ENCODE measurements at places on chromosomes 3 and 15.

DNA sequence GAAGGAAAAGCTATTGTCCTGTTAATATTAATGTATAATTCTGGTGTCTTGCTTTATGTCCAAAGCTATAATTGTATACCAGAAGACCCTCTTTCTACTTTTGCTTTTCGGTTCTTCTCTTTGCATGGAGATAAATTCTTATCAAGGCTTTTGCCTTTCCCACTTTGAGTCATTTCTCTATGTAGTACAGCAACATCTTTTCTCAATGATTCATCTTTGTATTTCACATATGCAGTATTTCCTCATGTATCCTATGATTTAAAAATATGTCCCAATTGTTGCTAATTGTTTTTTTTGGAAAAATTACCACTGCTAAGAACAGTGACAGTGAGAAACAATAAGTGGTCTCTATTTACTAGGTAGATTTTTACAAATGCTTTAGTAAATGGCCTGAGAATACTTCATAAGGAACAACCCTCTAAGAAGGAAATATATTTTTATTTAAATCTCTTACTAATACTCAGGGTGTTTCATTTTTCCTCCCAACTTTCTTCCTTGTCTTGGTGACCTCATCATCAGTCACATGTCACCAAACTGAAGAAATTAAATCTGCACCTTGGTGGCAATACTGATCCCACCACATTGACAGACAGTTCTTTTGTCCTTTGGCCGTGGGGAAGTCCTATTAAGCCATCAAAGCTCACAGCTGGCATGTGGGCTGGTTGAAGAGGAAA, 290.6 kb downstream of the SATB1 start:
- no peak for DNase-seq

DNA sequence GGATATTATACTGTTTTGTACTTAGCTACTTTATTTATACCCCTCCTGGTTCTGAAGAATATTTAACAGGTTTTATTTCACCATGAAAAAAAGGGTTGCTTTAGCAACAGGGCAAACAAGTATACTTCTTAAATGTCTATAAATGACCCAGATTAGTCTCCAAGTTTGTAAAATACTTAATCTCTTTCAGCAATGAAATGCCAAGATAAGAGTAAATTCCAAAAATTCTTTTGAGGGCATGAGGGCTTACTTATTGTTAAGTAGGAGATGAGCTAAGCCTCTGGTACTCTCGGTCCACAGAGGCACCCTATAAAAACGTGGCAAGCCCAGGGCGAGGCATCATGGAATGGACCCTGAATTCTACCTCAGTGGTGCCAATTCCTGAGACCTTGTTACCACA, 264.8 kb upstream of the NSMCE3 start:
- no peak for DNase-seq

DNA sequence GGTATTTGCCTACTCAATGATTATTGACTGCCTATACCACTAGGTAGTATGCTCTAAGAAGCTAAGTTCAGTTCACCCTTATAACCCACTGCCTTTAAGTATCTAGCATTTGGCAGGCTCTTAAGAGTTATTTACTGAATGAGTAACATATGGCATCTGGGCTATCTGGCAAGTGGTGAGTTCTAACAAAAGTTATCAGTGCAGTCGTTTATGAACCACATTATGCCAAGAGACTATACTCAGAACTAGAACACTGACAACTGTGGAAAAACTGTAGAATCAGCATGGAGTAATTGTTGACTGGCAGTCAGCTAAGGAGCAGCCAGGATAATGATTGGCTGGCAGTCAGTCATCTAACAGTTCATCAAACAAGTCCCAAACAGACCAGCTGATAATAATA, 25.8 kb downstream of the RAF1 start:
- no peak for DNase-seq

GRCh38 chr3:128706086-128706615, 19.8 kb upstream of the RAB7A start:
- no peak for DNase-seq

DNA sequence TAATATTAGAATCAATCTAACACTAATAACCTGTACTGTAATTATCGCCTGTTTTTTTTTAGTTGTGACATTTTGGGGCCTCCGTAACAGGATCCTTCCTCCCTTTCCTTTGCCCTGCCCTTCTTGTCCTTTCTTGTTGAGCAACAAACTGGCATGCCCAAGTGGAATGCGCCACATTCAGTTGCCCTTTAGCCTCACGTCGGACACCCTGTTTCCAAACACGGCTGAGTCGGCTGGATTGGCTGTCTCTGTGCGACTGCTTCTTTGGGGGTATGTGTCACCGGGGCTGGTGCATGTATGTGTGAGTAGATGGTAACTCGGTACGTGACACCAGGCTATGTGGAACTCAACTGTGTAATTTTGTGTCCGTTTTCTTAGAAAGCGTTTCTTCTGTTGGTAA, 24.1 kb downstream of the TRAK1 start:
- DNase-seq: no peak

DNA sequence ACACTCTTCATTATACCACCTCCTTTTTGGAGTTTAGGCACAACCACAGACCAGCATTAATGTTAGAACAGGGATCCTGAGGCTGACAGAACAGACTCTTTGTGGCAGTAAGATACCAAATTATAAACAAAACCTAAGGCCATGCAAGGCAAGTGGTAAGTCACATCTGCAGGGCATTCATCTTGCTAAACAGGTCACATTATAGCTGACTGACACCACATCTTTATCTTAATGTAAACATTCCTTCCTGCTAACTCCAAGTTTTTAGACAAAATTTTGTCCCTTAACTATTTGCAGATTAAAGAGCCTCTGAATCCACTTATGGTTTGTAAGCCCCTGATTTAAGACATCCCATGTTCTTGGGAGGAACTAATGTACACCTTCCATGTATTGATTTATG, 500.6 kb downstream of the PYDC2 start:
- no peak for DNase-seq

DNA sequence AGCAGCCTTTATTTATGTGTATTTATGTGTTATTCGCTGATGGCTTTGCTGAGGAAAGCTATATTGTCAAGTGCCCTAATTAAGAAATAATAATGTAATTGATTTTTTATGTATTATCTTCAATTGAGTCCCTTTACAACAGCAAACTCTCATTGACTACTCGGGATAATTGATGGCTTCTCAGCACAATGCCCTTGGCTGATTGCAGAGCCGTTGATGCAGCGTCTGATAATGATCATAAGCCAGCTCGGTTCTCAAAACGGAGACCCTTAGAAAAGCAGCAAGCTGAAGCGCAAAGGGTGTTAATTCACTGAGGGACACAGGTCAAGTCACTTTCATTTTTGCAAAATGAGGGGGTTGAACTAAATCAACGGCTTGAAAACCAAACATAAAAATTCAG, 357.1 kb upstream of the KCNH8 start:
- DNase-seq: no peak

DNA sequence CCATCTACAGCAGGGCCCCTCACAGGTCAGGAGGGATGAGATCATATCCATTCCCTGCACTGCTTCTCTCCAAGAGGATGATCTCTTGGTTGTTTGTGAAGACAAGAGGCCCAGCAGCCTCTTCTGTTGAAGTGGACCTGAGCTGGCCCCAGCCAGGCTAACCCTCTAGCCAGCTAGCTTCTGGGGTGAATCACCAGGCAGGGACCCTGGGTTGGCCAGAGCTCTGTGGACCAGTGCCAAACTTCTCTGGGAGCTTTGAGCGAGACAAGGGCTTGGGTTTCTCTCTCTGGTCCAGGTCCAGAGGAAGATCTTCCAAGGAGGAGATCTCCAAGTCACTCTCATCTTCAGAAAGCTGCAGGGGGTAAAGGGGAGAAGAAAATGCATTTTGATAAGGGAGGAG, 52.7 kb downstream of the CLDN18 start:
- no peak for DNase-seq

GRCh38 chr3:71225951-71226564, 357.5 kb downstream of the FOXP1 start:
- DNase-seq: no peak

GRCh38 chr15:65194826-65195547, 9.8 kb upstream of the CLPX start:
- DNase-seq: no peak

- DNase-seq: no peak
Measured at GRCh38 chr3:133377396-133377795, 22.5 kb upstream of the BFSP2 start.

DNA sequence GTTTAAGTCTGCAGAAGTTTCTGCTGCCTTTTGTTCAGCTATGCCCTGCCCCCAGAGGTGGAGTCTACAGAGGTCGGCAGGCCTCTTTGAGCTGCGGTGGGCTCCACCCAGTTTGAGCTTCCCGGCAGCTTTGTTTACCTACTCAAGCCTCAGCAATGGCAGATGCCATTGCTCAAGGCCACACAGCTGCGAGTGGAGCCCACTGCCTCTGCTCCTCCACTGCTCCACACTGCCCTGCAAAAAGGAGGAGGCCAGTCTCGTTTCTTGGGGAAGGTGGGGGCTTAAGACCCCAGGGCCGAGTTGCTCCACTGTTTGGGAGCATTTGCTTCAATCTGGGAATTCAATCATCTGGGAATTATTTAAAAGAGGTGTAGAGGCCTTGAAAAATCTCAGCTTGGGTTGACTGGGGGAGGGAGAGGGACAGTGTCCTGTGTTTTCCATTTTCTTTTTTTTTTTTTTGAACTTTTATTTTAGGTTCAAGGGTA, 144.6 kb upstream of the MEF2A start:
- no peak for DNase-seq

DNA sequence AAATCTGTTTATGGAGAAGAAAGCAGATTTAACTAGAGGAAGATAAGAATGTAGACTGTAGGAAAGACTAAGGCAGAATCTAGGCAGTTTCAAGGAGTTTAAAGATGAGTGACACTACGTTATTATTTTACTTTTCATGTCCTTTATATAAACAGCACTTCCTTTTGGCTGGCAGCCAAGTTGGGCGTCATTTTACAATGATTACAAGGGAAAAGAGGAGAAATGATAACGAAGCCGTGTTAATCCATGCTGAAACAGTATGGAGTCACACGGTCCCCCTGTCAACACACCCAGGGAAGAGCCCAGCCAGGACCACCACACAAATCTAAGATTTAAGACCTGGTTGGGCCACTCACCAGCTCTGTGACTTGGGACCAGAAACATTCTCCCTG, 83.7 kb upstream of the NEO1 start:
- DNase-seq: no peak

DNA sequence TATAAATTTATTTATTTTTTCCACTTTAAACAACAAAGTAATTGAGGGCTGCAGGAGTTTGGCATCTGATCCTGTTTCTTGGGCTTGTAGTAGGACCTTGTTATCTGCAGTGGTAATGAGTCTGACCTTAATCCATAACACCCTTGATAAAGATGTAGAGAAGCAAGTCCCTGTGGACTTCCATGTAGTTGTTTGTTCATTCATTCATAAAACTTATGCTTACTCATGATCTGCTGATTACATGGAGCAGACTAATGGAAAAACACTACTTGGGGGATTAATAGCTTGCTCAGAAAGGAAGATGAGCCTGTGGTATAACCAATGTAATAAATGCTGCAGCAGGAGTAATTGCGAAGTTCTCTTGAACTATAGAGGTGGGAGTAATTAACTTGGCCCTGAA, 271.5 kb upstream of the TBL1XR1 start:
- no peak for DNase-seq

DNA sequence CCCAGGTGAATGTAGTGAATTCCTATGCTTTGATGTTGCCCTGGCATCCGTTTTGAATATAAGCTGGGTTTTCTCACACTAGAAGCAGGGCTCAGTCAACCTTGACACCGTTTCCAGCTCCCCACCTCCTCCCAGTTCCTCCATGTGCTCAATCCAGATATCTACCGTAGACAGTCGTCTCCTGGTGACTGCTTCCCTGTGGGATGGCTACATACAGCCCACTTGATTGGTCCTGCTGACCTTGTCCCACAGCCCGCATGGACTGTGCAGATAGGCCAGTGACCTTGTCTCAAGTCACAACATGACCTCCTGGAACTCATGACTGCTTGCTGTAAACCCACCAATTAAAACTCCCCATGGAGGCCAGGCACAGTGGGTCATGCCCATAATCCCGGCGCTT, 8.1 kb downstream of the SEMA7A start:
- DNase-seq: peak; percentile 40

- DNase-seq: no peak
Measured at GRCh38 chr15:70758790-70759462, 4.4 kb downstream of the UACA start.

GRCh38 chr3:35739964-35740527, 100.7 kb downstream of the ARPP21 start:
- peak; percentile 26 for DNase-seq

DNA sequence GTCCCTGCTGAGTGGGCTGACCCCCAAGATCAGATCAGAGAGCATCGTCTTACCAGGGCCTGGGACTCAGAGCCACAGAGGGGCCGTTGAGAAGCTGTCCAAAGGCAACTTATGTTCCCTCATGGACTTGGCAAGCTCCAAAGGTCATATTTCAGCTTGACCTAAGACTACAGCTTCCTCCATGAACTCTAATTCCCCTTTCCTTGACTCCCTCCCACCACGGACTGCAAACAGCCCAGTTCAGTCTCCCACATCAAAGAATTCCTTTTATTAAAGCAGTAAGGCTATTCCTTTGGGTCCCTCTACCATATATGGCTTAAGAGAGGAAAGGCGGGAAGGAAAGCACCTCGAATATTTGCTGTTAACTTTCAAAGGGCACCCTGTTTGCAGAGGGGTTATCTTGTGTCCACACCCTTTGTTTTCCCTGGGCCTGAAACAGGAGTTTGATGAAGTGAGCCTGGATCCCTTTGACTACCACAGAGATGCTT, 146.1 kb upstream of the THBS1 start:
- no peak for DNase-seq

- DNase-seq: no peak
Measured at GRCh38 chr15:63469190-63469589, 35.2 kb upstream of the USP3 start.

- no peak for DNase-seq
Measured at GRCh38 chr15:92159481-92159880, 234.2 kb upstream of the ST8SIA2 start.

DNA sequence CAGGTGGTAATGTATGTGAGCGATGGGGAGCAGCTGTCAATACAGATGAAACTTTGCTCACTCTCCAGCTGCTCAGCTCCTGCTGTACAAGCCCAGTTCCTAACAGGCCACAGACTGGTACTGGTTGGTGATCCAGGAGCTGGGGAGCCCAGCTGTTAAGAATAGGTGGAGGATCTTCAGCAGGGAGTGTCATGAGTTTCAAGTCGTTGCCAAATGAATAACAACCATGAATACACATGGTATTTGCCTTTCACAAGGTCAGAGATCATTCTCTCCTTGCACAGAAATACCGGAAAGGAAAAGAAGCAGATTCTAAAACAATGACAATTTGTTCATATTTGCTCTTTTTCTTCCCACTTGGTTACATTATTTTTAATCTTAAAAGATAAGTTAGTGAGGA, 5.1 kb downstream of the PLSCR1 start:
- no peak for DNase-seq

DNA sequence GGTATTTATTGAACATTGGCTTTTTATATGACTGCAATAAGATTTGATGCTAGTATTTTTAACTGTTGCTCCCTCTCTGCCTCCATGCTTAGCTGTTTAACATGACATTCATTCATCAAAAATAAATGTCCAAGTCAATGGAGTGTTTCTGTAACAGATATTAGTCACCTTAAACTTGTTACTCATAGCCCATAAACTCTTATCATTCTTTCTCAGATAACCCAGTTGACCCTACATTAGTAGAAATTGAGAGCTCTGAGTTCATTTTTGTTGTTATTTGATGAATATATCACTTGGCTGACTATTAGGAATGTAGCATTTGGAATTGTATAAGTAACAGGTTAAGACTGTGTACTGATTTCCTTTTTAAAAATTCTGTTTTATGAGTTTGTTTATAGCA, 201.1 kb downstream of the UBE2E2 start:
- no peak for DNase-seq

- no peak for DNase-seq
Measured at GRCh38 chr15:67750371-67750770, 74.9 kb upstream of the SKOR1 start.
